ENCODE measurements at places on chromosomes 3 and 15.

- DNase-seq, result no peak
Observed at GRCh38 chr15:79738143-79738542, 158.7 kb downstream of the MTHFS start.

GRCh38 chr3:141353652-141354495, 14.4 kb upstream of the ZBTB38 start:
- DNase-seq, result no peak

- DNase-seq, result no peak
Observed at GRCh38 chr3:70556056-70556455, 243.6 kb upstream of the MDFIC2 start.

- no peak for DNase-seq
Observed at GRCh38 chr3:111862415-111862814, 3.4 kb downstream of the PHLDB2 start.

DNA sequence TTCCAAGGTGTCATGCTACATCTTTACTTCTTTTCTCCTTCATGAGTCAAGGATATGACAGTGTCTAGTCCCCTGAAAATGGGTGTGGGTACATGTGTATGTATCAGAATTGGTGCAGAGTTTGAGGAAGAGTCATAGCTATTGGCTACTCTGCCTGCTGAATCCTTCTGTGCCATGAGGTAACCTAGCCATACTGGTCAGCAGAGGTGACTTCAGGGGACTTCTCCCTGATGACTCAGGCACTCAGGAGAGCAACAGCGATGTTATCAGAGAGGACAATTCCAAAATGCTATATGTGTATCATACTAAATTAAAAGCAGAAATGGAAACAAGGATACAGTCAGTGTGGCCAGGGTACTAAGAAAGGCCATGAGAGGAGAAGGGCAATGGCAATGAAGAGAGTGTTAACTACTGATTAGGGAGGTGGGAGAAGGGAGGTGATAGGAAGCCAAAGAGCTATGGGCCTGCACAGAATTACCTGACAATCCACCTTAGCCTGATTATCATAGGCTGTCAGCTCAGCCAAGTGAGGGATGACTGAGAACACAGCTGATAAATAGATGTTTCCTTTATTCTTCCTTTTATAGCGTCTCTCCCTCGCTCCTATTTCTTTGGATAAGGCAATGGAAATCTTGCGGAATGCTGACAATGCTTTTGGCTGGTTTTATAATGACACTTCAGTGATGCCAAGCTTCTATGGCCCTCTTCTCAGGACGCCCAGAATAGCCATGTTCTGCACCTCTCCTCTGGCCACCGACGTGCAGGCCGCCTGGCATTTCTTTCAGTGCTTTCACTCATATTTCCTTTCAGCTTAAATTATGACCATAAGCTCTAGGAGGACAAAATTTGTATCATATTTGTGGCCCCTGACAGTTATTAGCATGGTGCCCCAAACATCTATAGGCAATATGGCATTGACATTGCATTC, 90.6 kb downstream of the FGF12 start:
- DNase-seq, result no peak

- DNase-seq, result no peak
Observed at GRCh38 chr3:151197981-151198767, 4.8 kb downstream of the GPR171 start.

DNA sequence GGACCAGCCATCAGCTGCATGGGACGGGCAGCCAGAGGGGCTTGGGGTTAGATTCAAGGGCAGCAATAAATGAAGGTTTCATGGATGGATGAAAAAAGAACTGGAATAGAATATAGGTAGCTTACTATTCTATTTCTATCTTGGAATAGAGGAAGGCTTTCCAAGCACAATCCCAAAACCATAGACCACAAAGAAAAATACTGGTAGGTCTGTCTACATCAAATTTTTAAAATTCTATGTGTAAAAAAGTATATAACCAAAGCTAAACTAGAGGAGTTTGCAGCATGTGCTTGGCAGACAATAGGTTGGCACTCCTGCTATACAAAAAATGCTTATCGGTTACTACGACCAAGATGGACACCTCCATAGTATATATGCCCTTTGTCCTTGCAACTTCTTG, 7.2 kb upstream of the FBLN2 start:
- no peak for DNase-seq

DNA sequence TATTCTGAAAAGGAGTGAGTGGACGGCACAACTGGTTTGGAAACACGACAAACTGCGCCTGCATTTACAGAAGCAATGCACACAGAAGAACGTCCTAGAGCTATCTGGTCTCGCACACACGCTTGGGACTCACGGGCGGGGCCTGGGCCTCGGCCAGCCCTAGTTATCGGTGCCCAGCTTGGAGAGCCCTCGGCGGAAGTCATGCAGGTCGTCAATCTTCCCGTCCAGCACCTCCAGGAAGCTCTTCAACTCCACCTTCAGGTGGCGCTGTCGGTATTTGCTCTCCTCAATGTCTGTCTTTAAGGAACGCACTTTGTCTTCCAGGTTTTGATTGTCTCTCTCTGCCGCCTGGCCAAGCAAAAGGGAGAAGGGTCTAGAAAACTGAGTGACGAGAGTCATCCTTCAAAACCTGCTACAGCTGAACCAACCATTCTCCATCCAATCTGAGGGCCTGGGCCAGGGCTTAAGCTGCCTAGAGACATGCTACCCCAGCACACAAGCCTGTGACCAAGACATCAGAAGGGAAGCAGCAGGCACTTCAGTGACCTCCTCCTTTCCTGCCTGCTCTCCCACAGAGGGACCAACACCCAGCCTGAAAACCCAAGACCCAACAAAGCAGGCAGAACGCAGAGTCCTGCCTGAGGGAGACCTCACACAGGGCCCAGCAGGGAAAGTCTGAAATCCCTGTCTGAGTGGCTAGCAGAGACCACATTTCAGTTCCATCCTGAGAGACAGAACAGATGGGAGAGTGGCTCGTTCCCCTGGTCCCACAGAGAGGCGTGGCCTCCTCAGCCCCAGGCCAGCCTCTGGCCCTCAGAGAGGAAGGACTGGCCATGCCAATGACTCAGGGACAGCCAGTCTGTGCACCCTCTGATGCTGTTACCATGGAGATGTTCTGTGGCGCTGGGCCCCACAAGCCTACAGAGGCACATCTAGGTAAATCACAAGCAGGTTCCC, 40.4 kb downstream of the WHAMM start:
- DNase-seq, result peak; percentile 99

- peak; percentile 73 for DNase-seq
Observed at GRCh38 chr3:4322635-4323034, 19.5 kb downstream of the SETMAR start.

- DNase-seq, result no peak
Observed at GRCh38 chr3:187758318-187758955, 13.2 kb upstream of the BCL6 start.

GRCh38 chr3:183411216-183411922, 17.1 kb downstream of the MCF2L2 start:
- DNase-seq, result no peak

- DNase-seq, result no peak
Observed at GRCh38 chr15:88636050-88636449, 2.8 kb upstream of the ISG20 start.

DNA sequence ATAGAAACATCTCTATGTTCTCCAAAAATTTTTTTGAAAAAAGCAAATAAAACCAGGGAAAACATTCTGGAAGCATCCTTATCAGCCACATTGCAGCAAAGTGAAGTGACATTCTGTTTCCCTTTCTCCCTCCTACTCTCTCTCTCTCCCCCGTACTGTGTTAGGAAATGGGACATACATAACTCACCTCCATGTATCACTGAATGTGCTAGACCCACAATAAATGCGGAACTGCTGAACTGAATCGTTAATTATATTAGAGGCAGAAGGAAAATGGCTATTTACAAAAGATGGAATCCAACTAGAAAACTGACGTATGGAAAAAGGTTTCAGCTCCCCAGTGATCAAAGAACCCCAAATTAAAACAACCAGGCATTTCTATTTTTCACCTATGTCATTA, 129.8 kb downstream of the MINAR1 start:
- no peak for DNase-seq

DNA sequence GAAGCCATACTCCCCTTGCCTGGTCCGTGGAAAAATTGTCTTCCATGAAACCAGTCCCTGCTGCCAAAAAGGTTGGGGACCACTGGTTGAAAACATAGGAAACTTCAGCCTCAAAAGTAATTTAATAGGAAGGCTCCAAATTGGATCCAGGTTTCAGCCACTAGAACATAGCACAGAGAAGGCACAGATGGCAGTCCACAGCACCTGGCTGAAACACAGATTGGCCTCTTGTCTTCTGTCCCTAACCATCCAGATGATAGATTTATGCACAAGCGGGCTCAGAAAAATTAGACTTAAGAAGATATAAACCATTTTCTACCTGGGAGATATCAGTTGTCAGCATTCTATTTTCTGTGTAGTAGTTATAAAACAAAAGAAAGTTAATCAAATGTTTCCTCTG, 397.1 kb downstream of the CNTN4 start:
- DNase-seq, result no peak

GRCh38 chr3:71087143-71088018, 496.1 kb downstream of the FOXP1 start:
- DNase-seq, result no peak

DNA sequence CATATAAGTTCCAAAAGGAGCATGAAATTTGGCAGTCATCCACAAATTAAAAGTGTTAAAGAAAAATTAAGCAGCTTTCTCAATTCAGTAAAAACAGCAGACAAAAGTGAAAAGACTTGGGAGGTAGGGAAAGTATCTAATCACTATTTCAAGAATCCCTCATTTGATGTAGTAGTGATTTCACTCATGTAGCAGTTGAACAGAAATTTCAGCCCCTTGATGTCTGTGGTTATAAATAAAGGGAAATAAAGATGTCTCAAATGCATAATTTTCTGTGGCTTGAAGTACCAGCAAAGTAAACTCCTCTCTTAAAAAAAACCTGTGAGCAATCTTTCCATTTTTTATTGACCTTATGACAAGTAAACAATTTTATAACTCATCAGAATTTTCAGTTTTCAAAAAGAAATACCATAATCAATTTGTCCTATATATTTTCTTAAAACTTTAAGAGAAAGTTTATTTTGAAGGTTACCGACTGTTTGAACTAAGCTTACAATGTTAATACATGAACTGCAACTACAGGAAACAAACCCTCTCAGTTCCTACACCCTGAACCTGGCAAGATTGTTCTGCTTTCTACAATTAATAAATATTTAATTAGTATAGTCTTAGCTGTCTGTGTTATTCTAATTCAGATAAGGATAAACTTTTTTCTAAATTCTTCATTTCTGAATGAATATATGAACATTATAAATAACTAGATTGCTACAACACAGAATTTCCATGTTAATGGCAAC, 94.2 kb downstream of the CBLB start:
- DNase-seq, result no peak

DNA sequence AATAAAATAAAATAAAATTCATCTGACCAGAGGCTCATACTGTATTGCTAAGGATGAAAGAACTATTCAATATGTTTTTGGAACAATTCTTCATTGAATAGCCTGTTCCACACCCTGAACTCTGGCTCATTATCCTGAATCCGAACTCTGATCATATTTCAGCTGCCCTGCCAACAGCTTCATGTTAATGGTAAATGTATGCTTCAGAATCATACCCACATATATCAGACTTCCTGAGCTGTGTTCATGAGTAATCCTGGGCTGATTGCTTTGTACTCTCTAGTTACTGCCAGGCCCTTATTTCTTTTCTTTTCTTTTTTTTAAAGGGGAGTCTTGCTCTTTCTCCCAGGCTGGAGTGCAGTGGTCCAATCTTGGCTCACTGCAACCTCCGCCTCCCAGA, 11.8 kb downstream of the INO80 start:
- no peak for DNase-seq

DNA sequence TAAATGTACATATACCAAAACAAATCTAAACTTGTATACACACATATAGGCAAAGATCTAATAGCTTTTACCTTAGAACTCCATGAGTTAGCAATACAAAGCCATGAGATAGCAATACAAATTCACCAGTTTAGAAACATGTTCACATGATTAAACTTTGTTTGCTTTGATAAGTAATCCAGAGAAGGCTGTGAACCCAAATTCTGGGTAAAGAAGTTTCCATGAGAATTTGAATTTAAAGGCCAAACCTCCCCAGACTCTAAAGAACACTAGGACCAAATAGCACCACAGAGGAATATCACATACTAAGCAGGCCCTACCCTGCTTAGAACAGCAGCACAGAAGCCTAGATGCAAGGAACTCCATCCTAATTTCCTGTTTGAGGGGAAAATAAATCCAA, 83.7 kb upstream of the TP63 start:
- DNase-seq, result no peak

DNA sequence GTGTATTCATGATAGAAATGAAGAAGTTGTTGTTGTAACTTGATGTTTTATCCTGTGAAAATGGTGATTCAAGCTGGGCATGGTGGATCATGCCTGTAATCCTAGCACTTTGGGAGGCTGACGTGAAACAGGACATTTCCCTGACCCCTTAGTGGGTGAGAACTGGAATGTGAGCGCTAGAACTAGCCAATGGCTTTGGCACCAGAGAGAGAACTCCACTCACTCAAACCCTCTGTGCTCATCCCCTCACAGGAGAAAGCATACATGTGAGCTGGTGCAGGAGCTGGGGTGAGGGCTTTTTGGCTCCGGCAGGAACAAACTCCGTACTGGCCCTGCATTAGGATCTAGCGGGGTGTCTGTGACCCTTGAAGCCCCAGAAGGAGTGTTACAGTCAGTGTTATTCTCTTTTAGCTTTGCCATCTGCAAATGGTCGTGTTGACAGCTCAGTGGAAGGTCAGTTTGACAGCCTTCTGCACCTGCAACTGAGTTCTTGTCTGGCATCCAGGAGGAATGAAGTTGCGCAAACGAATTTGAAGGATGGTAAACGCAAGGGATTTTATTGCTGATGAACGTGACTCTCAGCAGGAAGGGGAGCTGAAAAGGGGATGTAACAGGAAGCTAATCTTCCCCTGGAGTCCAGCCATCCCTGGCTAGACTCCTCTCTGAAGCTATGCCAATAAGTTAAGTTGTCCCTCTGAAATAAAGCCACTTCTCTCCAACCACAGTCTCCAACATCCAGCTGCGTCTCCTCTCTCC, 1016.6 kb upstream of the CADM2 start:
- DNase-seq, result no peak

DNA sequence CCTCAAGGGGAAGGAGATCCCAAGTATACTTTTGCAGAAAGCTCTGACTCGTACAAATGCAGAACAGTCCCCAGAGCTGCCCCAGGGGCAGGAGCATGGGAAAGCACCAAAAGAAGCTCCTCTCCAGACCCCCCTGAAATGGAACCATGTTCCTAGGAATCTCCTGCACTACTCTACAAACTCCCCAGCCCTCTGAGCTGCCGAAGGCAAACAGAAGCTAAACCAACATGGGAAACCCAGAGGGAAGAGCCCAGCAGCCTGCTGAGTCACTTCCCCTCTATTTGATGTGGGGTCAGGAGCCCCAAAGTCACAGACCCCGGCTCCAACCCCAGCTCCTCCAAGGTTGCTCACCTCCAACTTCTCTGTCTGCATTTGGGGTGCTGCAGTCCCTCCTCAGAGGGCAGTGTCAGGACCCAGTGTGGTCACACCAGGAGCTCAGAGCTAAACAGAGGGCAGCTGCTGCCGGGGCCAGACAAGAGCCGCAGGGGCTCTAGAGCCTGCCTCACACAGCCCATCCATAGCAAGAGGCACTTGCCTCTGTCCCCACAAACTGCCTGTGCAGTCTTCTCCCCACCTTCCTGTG, 3.8 kb upstream of the PLXNA1 start:
- no peak for DNase-seq

Data from hematopoietic multipotent progenitor cell treated with erythropoietin and hydrocortisone succinate and interleukin-3 and kit ligand, for 15 days (in vitro differentiated cells).